CD4-positive, alpha-beta T cell (primary cell): ENCODE measurements at places on chromosomes 4 and X. TPM values are rescaled to one million over a fixed set of nuclear protein-coding genes. Genes with fewer than 3 reads are reported as not detected.

DNA sequence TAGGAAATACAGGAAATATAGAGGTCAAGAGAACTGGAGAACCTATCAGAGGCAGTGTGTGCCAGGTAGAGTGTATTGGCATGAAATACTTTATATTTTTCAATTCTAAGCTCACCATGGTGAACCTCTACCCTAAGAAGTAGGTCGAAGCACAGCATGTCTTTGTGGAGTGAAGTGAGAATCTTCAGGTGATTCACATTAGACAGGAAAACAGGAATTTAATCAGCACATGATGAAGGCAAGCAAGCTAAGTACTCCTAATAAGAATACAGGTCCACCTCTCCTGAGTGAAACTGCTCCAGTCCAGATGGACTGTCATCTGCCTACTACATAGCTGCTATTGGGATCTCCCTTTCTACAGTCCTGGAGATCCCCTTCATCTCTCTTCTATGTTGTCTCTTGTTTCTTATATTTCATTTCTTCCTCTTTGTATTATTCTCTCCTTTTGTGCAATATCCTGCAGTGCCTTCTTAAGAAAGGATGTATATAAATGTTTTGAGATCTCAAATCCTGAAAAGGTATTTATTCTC, 159.0 kb downstream of the LRBA start:
- no peaks in the 10 kb centered on the region for H3K4me1 ChIP-seq
- H3K27me3 ChIP-seq = no peaks in the 10 kb centered on the region
- no peak overlapping the region for H3K27ac ChIP-seq

DNA sequence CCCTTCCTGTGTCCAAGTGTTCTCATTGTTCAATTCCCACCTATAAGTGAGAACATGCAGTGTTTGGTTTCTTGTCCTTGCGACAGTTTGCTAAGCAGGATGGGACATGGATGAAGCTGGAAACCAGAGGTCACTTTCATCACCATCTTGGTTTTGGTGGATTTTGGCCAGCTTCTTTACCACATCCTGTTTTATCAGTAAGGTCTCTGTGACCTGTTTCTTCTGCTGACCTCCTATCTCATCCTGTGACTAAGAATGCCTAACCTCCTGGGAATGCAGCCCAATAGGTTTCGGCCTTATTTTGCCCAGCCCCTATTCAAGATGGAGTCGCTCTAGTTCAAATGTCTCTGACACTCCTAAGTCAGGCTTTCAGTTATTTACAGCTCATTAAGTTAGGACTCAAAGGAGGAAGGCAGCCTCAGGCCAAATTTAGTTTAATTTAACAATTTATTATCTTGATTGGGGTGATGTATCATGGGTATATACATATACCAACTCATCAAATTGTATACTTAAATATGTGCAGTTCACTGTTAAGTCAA, 169.9 kb upstream of the NDP start:
- H3K4me1 ChIP-seq = no peaks in the 10 kb centered on the region
- no peaks in the 10 kb centered on the region for H3K27me3 ChIP-seq
- no peak for DNase-seq
- H3K4me3 ChIP-seq = no peak overlapping the region

- H3K4me3 ChIP-seq = peak overlapping the region; percentile 100
- H3K4me1 ChIP-seq = peaks cover 23% of the 10 kb centered on the region
These were observed 618 bp downstream of the DDX3X start for GRCh38 chrX:41334363-41335197.

DNA sequence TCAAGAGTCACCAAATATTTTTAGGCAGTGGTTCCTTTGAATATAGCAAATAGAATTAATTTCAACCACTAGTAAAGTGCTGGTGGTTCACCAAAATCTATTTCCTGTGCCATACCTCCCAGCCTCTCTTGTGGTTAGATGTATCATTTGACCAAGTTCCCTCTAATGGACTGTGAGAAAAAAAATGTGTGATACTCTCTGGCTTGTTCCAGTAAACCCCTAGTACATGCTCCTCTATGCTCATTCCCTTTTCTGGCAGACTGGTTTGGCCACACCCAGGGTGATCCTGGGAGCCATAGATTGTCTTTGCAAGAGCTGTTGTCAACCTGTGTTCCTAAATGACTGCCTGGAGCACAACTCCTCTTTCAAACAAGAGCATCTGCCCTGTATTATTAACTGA, 109.5 kb downstream of the FRAS1 start:
- H3K36me3 ChIP-seq = no peaks in the 10 kb centered on the region
- peaks cover 3% of the 10 kb centered on the region for H3K27me3 ChIP-seq
- no peak for DNase-seq
- no peak overlapping the region for H3K27ac ChIP-seq

GRCh38 chr4:8707045-8707781, 114.6 kb downstream of the CPZ start:
- H3K4me3 ChIP-seq = no peak overlapping the region
- H3K36me3 ChIP-seq = no peaks in the 10 kb centered on the region
- DNase-seq = no peak
- no peak overlapping the region for H3K27ac ChIP-seq
- H3K27me3 ChIP-seq = no peaks in the 10 kb centered on the region

GRCh38 chrX:10579112-10580011, 41.0 kb downstream of the MID1 start:
- no peak overlapping the region for H3K4me3 ChIP-seq
- H3K27ac ChIP-seq = no peak overlapping the region
- DNase-seq = no peak
- no peaks in the 10 kb centered on the region for H3K4me1 ChIP-seq

DNA sequence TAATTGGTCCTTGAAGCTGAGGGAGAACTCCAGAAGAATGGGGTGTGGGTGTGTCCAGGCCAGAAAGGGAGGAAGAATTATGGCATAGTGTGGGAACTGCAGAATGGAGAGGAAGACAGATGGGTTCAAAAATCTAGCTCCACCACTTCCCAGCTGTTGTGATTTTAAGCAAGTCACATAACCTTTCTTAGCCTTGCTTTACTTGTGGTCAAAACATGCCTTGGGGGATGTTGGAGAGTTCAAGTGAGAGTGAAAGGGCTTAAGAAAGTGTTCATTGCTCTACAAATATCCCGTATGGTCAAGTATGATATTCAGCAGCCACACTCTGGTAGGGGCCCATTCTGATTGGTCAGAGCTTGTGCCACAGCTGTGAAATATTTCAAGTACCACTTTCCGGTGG, 15.0 kb upstream of the STARD8 start:
- no peak overlapping the region for H3K4me3 ChIP-seq
- no peaks in the 10 kb centered on the region for H3K27me3 ChIP-seq
- no peaks in the 10 kb centered on the region for H3K36me3 ChIP-seq
- DNase-seq = no peak
- no peaks in the 10 kb centered on the region for H3K4me1 ChIP-seq

DNA sequence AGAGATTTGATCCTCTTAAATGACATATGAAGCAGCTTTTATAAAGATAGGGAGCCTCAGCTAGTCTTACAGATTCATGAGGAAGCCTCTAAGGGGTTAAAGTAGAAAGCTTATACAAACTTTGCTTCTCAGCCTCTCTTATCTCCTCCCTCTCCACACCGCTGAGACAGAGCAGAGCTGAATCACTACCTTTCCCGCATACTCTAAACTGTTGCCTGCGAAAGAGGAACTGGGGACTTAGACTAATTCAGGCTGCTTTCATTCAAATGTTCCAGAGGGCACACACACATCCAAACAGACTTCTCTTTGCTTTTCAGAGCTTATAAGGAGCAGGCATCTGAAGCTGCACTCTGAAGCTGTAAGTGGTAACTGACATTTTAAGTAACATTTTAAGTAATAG, at the start of gene SERTM2:
Gene SERTM2, plus strand, starts transcription at position 169 of the 400 bp plus-strand sequence. CDS start 7,213 bp downstream, outside the sequence.
- no peak within 1 kb of the TSS for H3K27ac ChIP-seq
- no peak for DNase-seq
- no peaks in the 10 kb centered on the region for H3K27me3 ChIP-seq
- no peak within 1 kb of the TSS for H3K4me3 ChIP-seq
- no peaks in the 10 kb centered on the region for H3K36me3 ChIP-seq
- H3K4me1 ChIP-seq = no peaks in the 10 kb centered on the region

- no peak overlapping the region for H3K27ac ChIP-seq
- DNase-seq = no peak
- H3K4me3 ChIP-seq = no peak overlapping the region
These were observed 46.3 kb downstream of the ALPK1 start for GRCh38 chr4:112343330-112344080.

ANKRD50 gene
- total RNA-seq = 0.27 TPM

PDK3 gene
- 12.5 TPM for total RNA-seq
